Ovary (tissue), 10 donors: ENCODE measurements at places on chromosomes 12 and 14. TPM values are rescaled to one million over a fixed set of nuclear protein-coding genes. Genes with fewer than 3 reads are reported as not detected.

CLBA1 gene
- 15.7 TPM for total RNA-seq

GRCh38 chr12:25769082-25769945 lies 189.2 kb upstream of the RASSF8 start:
- DNase-seq: no peak

DNA sequence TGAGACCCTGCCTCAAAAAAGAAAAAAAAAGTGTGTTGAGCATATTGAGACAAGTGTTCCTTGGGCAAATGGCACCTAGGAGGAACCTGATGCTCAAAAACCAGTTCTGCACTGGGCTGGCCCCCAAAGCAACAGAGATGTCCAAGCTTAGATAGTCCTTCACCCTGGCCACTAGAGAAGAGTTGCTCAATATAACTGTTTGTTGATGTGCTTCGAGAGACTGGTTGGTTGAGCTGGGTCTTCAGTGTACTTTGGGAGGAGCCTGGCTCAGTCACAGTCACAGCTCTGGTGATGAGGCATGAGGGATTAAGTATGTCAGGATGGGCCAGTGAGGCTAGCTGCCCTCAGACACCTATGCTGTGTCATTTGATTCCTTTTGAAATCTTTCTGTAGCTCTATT lies 38.0 kb downstream of the SLC2A14 start:
- DNase-seq: no peak

MANSC1 gene
- 18.4 TPM for total RNA-seq

- no peak for DNase-seq
These were observed 81.0 kb downstream of the NCOR2 start for GRCh38 chr12:124486346-124486963.

GRCh38 chr14:101627915-101628262 lies 66.6 kb downstream of the DIO3 start:
- DNase-seq: no peak

GRCh38 chr14:91342206-91342760 lies 75.3 kb downstream of the CCDC88C start:
- DNase-seq: no peak
